Osteocyte (in vitro differentiated cells): ENCODE measurements at places on chromosomes 4 and X.

DNA sequence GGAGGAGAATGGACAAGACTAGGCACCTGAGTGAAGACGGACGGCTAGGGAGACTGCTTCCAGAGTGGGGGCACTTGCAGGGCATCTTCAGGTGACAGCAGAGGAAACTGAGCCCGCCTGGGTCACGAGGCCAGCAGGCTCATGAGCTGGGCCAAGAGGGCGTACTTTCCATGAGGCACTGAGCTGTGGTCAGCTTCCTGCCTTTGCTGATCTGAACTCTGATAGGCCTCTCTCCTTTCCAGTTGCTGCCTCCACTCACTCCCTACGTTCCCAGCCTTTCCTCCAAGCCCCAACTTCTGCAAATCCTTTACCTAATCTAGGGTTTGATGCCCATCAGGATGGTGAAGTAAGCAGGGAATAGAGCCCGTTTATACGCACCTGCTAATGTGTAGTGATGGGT lies 1.4 kb upstream of the L1CAM start:
- no peak for DNase-seq

DNA sequence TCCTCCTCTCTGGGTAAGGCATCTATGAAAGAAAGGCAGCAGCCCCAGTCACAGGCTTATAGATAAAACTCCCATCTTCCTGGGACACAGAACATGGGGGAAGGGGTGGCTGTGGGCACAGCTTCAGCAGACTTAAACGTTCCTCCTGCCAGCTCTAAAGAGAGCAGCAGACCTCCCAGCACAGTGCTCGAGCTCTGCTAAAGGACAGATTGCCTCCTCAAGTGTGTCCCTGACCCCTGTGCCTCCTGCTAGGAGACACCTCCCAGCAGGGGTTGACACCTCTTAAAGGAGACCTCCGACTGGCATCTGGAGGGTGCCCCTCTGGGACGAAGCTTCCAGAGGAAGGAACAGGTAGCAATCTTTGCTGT lies 89.9 kb downstream of the EFHC2 start:
- DNase-seq = no peak

GRCh38 chr4:15848191-15848842 lies 70.2 kb downstream of the CD38 start:
- no peak for DNase-seq

DNA sequence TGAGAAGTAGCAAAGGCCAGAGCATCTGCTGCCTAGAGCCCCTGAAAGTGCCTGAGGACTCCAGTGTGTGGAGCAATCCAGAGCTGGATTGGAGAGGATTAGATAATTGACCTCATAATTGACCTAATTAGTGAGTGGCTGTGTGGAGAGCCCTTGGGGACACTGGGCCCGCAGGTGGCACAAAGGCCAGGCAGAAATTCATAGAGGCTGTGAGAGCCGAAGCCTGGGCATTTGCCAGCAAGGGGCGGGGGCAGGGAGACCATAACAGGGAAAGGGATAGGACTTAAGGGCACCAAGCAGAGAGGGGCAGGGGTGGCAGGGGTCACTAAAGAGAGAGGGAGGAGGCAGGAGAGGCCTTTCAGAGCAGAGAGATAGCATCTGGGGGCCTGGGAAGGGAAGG lies 45.3 kb downstream of the EFNB1 start:
- no peak for DNase-seq

GRCh38 chr4:3471886-3472285 lies 8.8 kb downstream of the DOK7 start:
- no peak for DNase-seq

- no peak for DNase-seq
Measured at GRCh38 chr4:156547439-156547838, 424.2 kb downstream of the PDGFC start.

- DNase-seq = no peak
Measured at GRCh38 chr4:113116414-113117357, 67.2 kb downstream of the ANK2 start.

DNA sequence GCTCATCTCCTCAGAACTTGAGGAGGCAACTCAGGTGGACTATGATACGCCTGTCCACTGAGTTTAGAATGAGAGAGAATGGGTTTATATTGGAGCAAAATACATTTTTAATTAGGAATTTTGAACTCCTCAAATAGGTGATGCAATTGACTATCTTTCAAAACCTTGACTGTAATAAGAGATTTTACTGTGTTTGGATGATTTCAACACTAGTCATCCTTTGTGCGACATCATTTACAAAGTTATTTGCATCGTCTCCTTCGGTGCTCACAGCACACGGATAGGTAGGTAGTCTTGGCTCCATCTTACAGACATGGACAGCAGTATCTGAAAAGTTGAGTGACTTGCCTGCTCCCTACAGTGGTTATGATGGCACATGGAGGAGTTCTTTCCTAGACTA lies 67.0 kb downstream of the AASDH start:
- DNase-seq = no peak

DNA sequence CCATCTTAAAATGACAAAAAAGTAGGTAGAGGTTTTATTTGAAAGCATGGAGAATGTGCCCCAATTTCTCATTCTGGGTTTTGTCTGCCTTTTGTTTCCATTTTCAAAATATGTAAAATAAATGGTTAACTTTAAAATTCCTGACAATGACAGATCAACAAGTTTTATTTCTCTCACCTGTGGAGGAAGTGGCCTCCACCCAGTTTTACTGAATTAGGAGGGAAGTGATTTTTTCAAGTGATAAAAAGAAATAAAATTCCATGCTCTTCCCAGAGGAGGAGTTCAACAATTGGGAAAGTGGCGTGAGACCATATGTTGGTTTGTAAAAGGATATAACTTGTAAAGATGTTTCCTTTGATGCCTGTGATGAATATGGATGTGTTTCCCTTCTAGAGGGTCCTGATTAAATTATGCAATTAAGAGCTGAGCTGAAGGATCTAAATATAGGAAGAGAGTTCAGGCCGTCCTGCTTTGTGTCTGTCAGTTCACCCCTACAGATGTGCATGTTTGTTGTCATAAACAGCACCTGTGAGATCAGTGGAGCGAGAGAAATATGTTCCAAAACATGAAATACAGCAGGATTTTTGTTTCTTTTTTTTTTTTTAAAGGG lies 19.5 kb downstream of the SMAD1 start:
- DNase-seq = no peak

GRCh38 chr4:76386566-76387305 lies 34.2 kb downstream of the CCDC158 start:
- DNase-seq = no peak

DNA sequence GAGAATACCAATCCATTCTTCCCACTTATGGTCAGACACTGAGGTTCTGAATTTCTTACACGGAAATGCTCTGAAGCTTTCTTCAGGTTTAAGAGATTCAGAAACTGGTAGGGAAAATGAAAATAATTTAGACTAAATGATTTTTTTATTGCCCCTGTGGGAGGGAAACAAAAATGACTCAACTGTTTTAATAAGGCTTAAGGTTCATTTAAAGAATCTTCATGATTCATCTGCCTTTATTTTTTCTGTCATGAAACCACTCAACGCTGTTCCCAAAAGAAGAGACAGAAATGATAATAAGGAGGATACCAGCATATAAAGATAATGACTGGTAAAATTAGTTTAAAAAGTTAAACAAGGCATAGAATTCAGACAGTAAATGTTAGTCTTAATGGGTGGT lies 39.3 kb upstream of the FAM47B start:
- DNase-seq = no peak

- no peak for DNase-seq
Measured at GRCh38 chrX:53263597-53264094, 17.7 kb downstream of the IQSEC2 start.

DNA sequence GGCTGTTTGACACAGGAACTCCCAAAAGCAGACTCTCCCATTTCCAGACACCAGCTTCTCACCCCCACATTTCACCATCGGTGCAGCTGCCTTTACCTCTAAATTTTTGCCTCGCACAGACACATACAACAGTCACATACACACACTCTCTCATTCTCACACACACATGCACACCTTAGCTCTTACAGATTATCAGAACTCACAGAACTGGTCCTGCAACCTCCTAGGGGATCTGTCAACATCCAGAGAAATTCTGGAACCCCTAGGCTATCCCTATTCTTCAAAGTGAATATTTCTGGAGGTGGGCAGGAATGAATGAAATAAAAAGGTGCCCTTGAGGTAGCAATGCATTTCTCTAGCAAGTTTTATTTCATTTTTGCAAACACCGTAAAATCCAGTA lies 4.1 kb downstream of the HS6ST2 start:
- no peak for DNase-seq

DNA sequence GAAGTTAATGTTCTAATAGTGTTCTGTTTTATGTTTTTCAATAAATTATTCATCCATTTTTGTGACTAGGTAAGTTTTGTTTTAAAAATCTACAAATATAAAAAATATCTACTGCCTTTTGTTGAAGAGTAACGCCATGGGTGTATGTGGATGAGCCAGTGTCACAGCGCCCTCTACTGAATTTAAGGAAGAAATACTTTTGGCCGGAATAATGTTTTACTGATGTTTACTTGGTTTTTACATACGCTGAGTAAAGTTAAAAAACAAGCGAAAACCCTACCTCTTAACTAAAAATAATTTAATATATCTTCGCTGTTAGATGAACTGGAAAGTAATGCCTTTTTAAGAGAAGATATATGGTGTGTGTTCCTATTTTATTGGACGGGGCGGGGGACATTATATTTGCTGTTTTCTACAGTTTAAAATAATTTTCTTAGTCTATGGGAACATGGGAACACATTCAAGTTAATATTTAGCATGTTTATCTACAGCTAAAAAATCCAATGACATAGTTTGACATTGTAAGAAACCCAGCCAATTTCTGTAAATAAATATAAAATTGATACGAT lies 86.1 kb downstream of the CPE start:
- no peak for DNase-seq

DNA sequence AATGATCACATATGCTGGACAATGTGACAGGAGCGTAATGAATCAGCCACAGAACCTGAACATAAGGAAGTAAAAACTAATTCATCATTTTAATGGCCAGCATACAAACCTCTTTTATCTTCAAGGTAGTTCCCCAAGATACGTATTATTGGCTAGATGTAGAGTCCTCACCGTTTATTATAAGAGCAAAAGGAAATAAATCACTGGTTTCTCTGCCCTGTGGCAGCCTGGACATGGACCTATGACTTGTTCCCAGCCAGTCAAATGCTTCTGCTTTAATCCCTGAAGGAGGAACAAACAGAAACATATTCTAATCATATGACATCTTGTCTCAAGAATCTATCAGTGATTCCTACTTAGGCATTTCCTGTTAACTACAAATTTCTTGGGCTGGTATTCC lies 86.8 kb upstream of the FAM241A start:
- no peak for DNase-seq

GRCh38 chr4:55543858-55544257 lies 2.9 kb downstream of the CLOCK start:
- no peak for DNase-seq

DNA sequence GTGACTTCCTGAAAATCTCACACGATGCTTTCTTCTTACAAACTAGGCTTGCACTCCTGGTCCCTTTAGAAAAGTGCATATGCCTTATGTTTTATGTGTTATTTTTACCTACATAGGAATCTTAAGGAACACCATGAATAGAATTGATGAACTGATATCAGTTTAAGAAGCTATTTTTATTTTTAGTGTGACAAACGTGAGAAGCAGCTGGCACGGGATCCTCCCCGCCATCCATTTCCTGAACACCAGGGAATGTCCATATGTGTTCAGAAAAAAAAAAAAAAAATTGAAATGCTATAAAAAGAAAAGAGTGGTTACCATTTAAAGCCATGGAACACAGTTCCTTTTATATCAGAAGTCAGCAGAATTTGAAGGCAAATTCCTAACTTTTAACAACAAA lies 1096.1 kb upstream of the PRKX start:
- no peak for DNase-seq

DNA sequence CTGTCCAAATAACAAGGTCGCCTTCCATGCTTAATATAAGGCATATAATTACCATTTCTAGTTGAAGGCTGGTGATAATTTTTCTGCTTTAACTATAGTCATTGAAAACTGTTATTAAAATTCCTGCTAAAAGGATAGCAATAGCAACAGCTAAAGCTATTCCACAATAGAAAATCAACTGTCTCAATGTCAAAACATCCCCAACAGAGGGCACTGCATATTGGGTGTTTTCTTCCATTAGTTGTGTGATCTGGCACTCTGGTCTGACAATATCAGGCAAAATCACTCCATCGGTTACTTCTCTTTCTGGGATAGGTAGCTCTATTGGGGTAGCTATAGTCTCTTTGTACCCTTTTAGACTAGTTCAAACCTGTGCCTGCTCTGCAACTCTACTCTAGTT lies 53.5 kb downstream of the TMPRSS11F start:
- DNase-seq = no peak

- no peak for DNase-seq
Measured at GRCh38 chr4:77617203-77617602, 11.6 kb downstream of the CXCL13 start.

DNA sequence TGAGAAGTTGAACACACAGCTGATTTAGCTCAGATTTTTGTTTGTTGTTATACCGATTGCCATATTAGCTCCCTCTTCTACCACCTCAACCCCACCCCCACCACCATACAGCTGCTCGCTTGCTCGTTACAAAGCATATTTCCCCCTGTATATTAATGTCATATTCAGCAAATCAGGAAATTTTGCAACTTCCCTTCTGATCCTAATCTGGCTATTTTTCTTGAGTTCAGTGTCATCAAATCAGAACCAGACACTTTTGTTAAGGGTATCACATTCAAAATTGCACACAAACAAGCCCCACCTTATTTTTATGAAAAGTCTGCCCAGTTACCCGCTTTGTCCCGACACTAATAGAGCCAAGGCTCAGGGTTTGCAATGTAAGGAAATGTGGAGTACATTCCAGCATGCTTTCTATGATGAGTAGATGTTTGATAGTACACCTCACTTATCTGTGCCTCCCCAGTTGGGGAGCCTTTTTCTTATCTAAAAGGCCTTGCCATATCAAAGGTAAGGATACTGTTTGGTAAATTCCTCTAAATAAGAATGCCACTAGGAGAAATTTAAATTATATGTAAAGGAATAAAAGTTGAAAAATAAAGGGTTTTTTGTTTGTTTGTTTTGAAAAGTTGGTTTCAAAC lies 212.2 kb downstream of the CBR4 start:
- DNase-seq = no peak

DNA sequence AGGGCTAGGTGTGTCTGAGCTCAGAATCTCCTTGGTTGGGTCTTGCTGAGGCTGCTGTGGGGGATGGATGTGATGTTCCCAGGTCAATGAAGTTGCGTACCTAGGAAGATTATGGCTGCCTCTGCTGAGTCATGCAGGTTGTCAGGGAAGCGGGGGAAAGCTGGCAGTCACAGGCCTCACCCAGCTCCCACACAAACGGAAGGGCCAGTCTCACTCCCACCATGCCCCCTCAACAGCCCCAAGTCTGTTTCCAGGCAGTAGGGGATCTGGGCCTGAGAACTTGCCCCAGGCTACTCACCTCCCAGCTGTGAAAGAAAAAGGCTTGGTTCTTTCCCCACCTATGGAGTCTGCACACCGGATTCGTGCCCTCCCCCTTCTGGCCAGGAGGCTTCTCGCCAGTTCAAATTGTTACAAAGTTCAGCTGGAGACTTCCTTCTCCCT lies 72.9 kb downstream of the WDR44 start:
- no peak for DNase-seq

DNA sequence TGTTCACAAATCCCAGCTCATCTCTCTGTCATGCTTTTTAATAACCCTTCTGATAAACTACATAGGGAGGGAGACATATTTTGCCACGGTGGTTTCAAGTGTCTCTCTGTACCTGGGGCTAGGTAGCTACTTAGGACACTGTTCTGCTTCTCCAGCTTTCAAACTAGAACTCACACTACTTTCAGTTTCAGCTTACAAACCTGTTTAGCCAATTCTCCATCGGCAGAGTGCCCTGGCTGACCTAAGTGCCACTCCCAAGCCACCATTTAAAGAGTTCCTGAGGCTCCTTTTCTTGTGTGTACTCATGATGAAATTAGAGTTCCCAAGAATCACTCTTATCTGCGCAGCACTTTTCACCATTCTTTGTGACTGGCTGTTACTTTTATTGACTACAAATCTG lies 899.2 kb downstream of the FAT4 start:
- no peak for DNase-seq
